T-helper 9 cell (primary cell): ENCODE measurements at places on chromosomes 4 and X.

GRCh38 chrX:103464774-103465117 lies 54.5 kb downstream of the RAB40A start:
- peak; percentile 61 for DNase-seq

GRCh38 chrX:136163689-136164088 lies 16.4 kb downstream of the FHL1 start:
- no peak for DNase-seq

- DNase-seq: no peak
Observed at GRCh38 chrX:81208916-81209315, 7.0 kb downstream of the SH3BGRL start.

GRCh38 chr4:99815597-99816011 lies 1.0 kb upstream of the DAPP1 start:
- DNase-seq: no peak

GRCh38 chr4:6105311-6105911 lies 87.2 kb upstream of the C4orf50 start:
- DNase-seq: no peak

DNA sequence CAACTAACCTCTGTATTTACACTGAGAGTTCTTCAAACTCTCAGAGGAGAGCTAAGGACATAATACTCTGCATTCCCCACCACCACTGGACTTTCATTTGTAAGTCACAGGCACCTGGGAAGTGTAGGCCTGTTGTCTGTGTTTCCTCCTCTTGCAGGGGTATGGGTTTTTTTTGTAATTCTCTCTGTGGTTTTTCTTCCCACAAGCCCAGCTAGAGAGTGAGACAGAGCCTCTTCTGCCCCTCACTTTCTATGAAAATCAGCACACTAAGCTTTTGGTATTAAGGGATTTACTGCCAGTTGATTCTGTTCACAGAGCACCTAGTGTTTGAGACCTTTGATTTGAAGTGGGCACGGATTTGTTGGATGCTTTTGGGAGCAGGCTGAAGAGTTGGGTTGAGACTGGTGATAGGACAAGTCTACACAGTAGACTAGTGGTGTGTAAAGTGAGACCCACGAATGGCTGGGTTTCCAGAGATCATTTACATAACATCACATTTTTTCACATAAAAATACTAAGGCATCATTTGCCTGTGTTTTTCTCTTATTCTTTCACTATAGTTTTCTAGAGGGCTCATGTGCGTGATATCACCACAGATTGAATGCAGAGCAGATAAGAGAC lies 28.9 kb upstream of the WDR17 start:
- DNase-seq: no peak

DNA sequence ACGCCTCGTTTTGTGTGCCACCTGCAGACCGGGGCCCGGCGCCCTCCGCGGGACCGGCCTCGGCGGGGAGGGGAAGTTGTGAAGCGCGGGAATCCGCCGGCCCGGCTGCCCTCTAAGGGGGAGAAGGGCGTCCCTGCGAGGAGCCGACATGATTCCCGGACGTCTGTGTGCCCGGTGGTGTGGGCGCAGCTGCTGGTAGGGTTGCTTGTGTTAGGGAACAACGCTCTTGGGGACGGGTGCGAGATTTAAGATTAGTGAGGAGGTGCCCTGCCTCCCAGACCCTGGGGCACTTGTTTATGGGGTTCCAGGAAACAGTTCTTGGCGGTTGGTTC lies 627 bp downstream of the CDKN2AIP start:
- DNase-seq: no peak

DNA sequence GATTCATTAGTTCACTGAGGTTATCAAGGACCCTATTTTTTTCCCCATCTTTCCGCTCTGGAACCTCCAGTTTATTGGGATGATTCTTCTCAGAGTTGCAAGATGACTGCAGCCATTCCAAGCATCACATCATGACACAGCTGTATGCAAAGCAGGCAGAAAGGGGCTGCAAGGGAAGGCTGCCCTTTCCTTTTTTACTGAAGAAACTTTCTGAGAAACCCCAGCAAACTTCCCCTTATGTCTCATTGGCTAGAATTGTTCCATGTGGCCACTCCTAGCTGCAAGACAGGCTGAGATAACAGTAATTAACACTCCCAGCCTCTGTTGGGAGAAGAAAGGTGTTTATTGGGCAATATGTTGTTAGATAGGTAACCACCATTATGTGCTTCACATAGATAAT lies 102.6 kb downstream of the SATL1 start:
- DNase-seq: no peak

GRCh38 chr4:129578336-129578735 lies 482.4 kb downstream of the C4orf33 start:
- no peak for DNase-seq

- no peak for DNase-seq
Observed at GRCh38 chr4:182768838-182769237, 148.3 kb downstream of the DCTD start.

GRCh38 chr4:42608551-42608950 lies 48.4 kb downstream of the ATP8A1 start:
- no peak for DNase-seq

DNA sequence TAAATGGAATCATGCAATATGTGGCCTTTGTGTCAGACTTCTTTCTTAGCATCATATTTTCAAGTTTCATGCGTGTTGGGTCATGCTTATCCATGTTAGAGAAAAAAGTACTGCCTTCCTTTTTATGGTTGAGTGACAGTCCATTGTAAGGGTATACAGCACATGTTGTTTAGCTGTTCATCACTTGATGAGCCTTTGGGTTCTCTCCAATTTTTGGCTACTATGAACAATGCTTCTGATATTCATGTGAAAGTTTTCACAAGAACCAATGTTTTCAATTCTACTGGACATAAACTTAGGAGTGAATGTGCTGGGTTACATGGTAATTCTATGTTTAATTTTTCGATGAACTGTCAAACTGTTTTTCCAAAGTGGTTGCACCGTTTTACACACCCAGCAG lies 28.1 kb upstream of the LNX1 start:
- no peak for DNase-seq

DNA sequence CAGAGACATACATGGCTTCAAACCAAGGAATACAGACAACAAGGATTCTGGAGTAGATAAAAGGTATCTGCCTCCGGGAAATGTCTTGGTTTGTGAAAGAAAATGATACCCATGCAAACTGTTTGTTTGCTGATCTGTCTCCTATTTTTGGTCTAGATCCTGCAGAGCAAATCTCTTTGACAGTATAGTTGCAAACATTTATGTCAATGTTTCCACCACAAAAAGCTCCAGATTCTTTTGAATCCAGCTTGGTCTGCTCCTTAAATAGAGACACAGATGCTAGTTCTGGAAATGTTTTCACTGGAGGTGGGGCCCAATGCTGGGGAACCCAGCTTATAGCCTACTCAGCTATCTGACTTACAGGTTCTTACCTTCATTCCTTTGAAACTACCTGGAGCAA lies 119.7 kb downstream of the ATG4A start:
- DNase-seq: no peak

DNA sequence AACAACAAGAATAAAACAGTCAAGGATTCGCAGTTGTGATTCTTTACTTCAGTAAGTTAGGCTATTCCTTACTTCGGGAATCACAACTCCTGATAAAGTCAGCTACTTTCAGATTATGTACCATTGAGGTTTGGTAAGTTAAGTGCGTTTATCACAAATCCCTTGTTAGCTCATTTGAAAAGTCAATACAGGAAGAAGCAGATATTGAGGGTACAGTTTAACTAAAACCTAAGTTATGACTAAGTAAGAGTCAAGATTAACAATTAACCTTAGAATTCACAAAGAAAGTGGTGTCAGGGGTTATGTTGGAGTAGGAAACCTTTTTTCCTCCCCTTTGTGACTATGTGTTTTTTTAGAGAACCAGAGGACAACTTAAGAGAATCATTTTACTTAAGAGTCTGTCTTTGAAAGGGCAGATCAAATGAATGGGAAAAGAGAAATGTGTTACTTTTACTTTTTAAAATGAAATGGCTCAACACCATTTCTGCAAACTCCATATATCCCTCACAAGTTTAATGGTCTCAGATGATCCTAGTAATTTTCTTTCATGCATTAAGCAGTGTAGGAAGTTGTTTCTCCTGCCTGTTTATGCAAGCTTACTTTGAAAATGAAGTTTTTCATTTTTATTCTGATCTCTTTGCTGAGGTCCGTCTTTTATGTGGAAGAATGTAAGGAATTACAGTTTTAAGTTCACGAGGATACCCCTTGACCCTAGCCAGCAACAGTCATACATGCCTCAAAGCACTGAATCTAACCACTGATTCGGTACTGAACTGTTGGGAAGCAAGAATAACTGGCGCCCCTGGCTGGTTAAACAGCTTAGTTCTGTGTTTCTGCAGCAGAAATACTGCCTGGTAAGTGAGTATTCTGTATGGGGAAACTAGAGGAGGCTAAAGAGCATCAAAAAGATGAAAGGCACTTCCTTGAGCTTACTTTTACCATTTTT lies 211.7 kb downstream of the SLC4A4 start:
- no peak for DNase-seq

GRCh38 chr4:137510557-137511265 lies 21.6 kb downstream of the PCDH18 start:
- no peak for DNase-seq

DNA sequence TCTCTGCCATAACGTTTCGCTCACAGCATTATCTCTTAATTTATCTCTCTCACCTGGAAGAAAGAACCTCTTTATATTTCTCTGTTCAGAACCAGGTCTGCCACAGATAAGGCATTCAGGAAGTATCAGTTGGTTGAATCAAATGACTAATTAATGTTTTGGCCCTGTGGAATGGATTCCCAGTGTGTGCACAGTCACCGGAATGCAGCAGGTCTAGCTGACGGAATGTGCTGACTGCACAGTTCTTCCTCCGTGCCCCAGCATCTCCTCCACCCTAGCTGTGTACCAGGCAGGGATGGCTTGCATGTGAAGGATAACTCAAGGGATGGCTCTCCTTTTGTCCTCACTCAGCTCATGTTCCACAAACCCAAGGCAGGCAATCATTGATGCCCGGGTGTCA lies 141.8 kb upstream of the MSX1 start:
- no peak for DNase-seq

DNA sequence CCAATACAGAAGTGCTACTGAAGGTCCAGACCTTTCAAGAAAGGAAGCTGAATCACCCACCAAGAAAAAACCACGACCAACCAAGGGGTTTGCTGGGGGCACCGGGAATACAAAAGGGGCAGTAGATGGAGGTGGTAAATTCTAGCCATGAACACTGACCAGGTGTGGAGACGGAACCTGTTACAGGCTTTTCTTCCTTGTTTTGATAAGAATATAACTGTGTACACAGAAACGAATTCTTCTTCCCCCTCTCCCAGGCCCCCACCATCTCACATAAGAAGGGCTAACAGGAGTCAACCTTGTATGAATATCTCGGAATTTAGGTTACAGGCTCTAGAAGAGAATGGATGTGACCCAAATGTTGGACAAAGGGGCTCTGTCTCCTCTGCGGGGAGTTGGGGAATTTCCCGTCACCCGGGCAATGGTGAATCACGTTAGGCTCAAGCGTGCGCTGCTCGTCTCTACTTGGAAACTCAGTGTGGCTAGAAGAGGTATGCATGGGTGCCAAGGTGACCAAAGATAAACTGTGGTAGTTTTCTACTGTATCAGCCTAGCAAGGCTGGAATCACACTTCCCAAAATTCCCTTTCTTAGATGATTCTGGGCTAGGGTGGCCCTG lies 87.0 kb downstream of the AFAP1 start:
- no peak for DNase-seq

DNA sequence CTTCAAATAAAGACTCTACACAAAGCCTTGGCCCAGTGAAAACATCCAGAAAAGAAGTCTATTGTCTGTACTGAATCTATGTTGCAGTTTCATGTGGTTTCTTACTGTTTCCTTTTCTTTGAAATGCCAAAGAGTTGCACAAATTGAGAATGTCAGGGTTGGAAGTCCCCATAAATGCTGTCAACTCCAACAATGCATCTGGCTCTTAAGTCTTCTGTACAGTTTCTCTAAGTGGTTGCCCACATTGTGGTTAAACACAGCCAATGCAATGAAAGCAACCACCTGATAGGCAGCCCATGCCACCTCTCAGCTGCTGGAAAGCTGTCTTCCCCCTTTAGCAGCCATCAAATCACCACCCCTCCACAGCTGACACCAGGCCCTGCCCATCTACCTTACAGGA lies 67.2 kb upstream of the C1GALT1C1 start:
- DNase-seq: no peak

DNA sequence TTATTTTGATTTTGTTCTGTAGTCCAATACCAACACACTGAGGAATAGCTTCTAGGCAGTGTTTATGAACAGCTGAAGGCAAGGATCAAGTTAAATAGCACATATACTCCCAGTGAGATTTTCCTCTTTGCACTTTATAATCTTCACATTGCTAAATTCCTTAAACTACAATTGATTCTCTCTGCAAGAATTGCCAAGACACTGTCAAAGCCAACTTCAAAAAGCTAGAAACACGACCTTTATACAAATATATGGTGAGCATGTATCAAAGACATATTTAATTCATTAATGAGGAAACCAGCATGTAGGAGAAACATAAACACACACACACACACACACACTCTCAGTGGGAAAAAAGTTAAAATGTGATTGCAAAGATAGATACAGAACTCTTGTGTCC lies 86.4 kb upstream of the FAM9C start:
- DNase-seq: no peak

DNA sequence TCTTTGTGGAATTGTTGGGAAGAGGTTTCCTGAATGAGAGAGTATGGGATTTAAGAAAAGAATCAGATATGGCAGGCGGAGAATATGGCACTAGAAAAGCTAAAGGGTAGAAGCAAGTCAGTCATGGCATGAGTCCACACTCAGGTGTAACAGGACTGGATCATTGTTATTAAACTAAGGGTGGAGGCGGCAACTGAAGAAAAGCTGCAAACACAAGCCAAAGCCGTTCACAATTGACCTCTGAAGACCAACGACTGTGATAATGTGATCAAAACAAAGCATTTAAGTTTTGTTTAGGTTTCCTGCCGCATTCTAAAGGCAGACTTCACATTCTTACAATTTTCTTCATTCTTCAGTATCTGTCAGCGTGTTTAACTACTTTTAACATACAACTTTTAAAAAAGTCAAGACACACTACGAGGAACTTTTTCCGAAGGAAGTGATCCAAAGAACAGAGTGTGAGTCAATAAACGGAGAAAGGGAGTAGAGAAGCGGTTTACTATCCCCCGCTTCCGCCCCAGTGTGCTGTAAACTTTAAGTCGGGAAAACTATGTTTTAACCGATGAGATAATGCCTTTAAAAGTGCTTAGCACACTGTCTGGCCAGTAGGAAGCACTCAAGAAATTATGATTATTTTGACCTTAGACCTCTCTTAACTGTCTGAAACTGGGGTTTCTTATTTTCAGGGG lies 909 bp upstream of the SLAIN2 start:
- no peak for DNase-seq

DNA sequence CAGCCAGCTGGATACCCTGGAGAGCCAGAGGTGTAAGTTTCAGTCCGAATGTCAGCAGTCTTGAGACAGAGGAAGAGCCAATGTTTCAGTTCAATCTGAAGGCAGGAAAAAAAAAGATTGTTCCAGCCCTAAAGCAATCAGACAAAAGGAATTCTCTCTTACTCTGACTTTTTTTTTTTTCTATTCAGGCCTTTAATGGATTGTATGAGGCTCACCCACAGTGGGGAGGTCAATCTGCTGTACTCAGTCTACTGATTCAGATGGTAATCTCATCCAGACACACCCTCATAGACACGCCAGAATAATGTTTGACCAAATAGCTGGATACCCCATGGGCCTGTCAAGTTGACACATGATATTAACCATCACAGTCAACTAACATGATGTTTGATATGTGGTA lies 51.9 kb downstream of the TEX13A start:
- no peak for DNase-seq
